ENCODE measurements at places on chromosomes 1 and 21.
A peak's percentile ranks its signal among the peaks of the same experiment; 100 is the strongest.

DNA sequence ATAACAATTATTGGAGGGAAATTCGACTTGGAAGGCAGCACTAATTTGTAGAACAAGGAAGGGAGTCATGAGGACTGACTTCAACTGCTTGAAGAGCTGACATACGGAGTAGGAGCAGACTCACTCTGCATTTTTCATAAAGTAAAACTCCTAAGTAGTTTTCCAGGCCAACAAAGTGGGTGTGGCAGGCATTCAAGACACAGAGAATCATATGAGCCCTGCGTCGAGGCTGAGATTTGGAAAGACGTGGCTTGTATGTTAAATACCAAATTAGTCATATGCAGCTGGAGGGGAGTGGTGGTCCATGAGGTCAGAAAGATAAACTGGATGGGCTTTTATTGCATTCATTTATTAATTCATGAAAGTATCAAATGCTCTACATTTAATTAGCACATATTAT, 255.7 kb upstream of the JUN start:
- no peak for DNase-seq

DNA sequence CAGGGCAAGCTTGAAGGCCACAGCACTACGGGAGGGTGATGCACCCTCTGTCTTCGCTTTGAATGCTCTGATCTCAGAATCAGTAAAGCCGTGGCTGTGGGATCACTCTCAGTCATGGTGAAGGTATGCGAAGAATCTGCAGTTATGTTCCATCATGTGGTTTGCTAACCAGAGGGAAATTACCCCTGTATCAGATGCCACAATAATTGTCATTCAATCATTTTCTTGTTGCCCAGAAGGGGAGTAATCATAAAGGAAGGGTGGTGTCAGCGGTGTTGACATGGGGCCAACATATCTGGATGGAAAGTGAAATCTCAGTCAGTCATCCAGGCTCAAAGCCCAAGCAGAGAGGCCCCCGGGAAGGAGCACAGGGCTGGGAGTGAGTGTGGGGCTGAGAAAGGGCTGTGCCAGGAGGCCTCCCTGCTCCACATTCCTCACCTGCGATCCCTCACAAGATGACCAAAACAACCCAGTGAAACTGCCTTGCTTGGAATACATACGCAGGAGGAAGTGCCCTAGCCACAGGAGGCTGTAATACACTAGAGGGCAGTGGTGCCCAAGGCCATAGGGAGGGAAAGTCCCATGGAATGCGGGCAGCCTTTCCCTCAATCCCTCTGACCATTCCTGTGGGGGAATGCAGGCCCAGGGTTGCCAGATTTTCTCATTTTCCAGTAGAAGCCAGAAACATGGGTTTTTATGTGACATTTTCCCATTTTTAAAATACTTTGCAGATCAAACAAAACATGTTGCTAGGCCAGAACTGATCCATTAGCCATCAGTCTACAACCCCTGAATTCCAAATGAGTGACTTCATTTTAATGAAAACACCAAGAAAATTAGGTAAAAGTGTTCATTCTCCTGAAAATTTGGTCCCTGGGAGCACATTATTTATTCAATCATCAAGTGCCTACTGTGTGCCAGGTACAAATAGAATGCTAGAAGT, 95.7 kb upstream of the VANGL1 start:
- DNase-seq, result no peak

DNA sequence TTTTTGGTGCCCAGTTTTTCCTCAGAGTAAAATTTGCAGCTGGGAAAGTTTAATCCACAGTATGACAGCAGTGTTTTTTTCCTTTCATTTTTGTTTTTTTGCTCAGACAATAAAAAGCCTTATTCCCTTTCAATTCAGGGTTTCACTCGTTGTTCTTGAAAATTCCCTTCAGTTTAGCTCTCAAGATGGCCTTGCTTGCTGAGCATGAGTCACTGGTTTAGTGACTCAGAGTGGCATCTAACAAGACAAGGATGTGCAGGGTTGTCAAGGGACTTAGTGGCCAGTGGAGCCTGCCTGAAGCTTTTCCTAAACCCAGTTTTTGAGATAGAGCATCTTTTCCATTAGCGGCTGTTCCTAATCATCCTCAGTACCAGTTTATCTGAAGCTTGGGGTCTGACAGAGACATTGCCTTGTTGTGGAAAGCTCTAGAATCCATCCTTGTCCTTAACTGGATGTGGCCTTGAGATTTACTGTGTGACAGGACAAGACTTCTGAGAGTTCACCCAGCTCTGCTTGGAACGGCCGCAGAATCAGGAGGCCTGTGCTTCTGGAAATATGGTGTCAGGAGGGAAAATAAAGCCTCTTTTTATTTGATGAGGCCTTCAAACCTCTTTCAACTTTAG, 48.4 kb upstream of the DNAJC6 start:
- DNase-seq, result no peak

DNA sequence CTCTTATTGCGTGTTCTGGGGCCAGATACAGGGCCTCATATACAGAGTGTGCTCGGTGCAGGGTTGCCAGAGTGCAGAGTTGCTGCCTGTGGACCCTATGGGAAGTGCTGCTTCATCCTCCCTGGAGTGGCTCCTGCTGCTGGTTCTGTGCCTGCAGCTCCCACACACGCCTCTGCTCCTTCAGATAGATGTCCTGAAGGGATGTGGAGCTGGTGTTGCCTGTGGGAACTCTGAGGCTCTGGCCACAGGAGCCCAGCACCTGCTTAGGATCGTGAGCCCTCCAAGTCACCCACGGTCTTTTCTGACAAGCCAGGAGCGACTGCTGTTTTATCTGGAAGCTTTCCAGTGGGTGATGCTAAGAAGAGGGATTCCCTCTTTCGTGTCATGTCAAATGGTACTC, 120.5 kb downstream of the CAMTA1 start:
- no peak for DNase-seq

- DNase-seq, result no peak
These were observed 268.0 kb downstream of the PTGER3 start for GRCh38 chr1:70779571-70779970.

DNA sequence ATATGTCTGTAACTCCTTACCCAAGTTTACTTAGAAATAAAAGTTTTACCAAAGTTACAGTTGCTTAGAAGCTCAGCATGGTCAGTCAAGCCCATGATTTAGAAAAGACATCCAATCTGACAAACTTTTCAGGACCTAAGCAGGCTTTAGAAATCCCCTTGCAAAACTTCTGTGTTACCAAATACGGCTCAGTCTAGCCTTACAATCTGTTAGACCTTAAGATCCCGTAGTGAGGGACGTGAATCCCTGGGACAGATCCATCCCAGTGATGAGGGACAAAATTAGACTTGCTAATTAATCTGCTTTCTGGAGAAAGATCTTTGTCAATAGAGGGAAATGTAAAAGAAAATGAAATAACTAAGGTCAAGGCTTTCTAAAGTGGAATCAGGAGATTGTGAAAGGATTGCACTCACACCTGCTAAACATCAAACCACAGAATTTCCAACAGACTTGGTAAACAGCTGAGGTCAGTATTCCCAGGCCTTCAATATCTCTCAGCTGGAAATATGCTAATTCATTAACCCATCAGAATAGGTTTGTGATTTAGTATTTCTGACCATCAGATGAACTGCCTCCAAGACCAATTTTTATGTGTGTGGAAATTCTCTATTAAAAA, 375.3 kb downstream of the DUSP10 start:
- no peak for DNase-seq

GRCh38 chr21:32414579-32415358, 2.3 kb downstream of the EVA1C start:
- DNase-seq, result peak; percentile 14

DNA sequence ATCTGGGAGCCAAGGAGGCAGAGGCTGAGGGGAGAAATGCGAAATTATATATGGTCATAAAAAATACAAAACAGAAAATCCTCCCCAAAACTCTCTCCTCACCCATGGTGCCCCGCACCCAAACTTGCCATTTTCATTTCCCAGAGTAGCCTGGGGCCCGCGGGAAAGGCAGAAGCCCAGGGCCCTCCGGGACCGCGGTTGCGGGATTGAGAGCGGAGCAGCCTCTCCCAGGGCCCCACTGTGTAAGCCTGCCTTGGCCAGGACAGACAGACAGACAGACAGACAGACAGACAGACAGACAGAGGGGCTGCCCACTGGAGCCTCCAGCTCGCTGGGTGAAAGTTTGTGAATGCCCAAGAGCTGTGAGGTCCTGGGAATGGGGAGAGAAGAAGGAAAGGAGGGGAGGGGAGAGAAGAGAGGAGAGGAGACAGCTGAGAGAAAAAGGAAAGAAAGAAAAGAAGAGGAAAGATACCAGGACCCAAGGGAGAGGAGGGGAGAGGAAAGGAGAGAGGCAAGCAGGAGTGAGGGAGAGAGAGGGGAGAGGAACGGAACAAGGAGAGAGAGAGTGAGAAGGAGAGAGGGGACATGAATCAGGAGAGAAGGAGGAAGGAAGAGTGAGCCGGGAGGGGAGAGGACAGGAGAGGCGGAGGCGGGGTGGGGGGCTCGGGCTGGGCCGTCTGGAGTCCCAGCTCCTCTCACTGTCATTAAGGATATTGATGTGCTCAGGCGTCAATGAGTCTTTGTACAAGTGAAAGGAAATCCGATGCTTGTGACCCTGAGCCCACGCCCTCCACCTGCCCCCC, 69.3 kb upstream of the CASZ1 start:
- DNase-seq, result no peak

DNA sequence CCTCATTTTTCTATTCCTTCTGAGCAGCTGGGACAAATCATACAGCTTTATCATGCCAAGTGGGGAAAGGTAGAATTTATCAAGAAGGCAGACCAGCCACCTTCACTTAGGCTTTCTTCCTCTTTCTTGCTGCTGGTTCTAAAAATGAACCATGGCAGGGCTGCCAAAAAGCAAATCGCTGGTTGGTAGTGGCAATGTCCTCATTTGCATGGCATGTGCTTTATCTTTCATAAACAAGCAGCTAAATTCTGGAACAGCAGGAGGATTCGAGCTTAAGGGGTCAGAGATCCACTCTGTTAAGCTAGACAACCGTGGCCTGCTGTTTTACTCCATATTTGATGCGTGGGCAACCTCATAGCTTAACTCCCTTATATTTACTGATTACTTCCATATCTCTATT, 91.3 kb downstream of the RPE65 start:
- no peak for DNase-seq

Measured in amygdala (tissue), 56 donors.